ENCODE measurements at places on chromosomes 3 and 15. TPM values are rescaled to one million over a fixed set of nuclear protein-coding genes. Genes with fewer than 3 reads are reported as not detected.
A peak's percentile ranks its signal among the peaks of the same experiment; 100 is the strongest.

SLC22A14 gene
- total RNA-seq = not detected

NOX5 gene
- total RNA-seq = 1.1 TPM

ALDH1A2 gene
- total RNA-seq = not detected

FEZF2 gene
- not detected for total RNA-seq

NEK11 gene
- total RNA-seq = 8.1 TPM

LRRC2 gene
- total RNA-seq = 1.1 TPM

KCNAB1 gene
- 0.05 TPM for total RNA-seq

ZNF80 gene
- not detected for total RNA-seq

SH3GL3 gene
- total RNA-seq = 0.27 TPM

OXTR gene
- total RNA-seq = 68.4 TPM

HESX1 gene
- total RNA-seq = not detected

- no peak for DNase-seq
Measured at GRCh38 chr15:86355801-86356200, 276.1 kb downstream of the AGBL1 start.

- DNase-seq = no peak
Measured at GRCh38 chr3:183591881-183592521, 36.5 kb upstream of the KLHL6 start.

DNA sequence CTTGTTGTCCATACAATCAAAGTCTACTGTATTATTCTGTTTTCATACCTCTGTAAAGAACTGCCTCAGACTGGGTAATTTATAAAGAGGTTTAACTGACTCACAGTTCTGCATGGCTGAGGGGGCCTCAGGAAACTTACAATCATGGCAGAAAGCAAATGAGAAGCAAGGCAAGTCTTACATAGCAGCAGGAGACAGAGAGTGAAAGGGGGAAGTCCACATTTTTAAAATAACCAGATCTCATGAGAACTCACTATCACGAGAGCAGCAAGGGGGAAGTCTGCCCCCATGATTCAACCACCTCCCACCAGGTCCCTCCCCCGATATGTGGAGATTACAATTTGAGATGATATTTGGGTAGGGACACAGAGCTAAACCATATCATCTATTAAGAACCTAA lies 724.6 kb upstream of the CBLB start:
- no peak for DNase-seq

- DNase-seq = no peak
Measured at GRCh38 chr3:23602971-23603370, 202.8 kb upstream of the UBE2E1 start.

GRCh38 chr3:53026382-53027162 lies 19.3 kb downstream of the SFMBT1 start:
- DNase-seq = no peak

DNA sequence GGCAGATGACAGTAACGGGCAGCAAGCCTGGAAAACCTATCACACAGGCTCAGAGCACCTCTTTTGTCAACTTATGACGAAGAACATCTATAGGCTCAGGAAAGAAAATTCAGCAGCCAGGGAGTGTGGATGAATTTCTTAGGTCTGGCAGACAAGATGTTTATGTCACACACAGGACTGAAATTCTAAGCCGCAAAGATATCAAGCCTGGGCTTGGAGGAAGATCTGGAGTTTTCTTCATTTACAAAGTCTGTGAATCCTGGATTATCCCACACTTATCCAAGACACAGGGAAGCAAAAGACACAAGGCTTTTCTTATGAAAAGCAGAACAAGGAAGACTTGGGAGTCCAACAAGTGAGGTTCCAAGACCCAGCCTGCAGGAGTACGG lies 23.4 kb upstream of the CHCHD6 start:
- no peak for DNase-seq

DNA sequence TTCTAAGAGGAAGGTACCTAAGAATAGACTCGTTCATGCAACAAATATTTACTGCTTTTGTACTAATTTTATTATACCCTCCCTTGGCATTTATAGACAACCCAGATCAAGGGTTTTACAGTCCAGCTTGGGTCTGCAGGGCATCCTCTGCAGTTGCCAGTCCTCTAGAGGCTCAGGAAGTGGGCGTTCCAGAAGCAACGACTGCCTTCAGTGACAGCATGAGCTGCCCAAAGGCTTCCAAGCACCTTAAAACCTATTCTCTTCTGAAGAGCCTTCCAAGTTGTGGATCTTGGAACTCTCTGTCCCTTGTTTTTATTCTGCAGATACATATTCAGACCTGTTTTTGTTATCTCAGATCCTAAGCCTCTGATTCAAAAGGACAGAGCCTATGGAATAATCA lies 95.6 kb downstream of the RAD18 start:
- DNase-seq = no peak

DNA sequence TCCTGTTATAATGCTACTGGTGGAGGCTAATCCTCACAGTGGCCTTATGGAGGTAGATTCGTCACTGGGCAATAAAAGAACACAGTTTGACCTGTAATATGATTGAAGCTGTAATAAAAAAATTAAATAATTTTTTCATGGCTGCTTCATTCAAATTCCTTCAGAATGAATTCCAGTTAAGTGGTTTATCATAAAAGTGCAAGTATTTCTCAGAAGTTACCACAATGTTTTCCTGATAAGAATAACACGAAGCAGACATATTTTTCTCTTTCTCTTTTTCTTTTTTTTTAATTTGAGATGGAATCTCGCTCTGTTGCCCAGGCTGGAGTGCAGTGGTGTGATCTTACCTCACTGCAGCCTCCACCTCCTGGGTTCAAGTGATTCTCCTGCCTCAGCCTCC lies 15.6 kb downstream of the B4GALT4 start:
- no peak for DNase-seq

DNA sequence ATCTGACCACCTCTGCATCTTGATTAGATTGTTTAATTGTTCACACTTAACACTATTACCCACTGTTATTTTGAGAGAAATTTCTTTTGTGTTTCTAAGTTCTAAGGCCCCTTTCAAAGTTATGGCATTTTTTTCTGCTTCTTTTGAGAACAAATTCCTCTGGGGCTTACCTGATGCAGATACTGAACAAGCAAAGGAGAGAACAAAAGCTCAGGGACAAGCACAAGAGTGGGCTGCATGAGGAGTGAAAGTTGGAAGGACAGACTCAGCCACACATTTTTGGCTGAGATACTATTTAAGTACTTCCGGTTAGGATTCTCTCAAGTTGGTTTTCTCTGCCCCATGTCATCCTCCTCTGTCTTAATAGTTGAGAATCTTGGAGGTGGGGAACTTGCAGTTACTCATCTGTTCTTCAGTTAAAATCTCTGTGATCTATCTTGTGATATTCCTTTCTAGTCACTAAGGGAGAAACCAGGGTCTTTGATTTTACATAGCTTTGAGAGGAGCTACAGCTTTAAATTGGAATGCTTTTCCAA lies 54.7 kb downstream of the CMTM6 start:
- no peak for DNase-seq

GRCh38 chr3:189027626-189028155 lies 144.1 kb upstream of the TPRG1 start:
- DNase-seq = no peak

DNA sequence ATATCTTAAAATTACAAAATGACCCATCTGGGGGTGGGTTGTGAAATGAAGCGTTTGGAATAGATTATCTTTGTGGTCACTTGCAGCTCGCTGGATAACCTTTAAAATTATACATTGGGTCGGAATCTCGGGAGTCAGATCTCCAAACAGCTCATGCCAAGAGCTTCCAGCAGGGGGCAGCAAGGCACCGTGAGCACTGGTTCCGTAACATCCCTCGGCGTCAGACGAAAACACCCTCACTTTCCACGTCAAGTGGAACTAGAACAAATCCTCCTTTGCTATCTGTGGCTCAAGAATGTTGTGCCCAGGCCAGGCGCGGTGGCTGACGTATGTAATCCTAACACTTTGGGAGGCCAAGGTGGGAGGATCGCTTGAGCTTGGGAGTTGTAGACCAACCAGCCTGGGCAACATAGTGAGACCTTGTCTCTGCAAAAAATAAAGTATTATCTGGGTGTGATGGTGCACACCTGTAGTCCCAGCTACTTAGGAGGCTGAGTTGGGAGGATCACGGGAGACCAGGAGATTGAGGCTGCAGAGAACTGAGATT lies 31.1 kb downstream of the UMPS start:
- DNase-seq = peak; percentile 80

DNA sequence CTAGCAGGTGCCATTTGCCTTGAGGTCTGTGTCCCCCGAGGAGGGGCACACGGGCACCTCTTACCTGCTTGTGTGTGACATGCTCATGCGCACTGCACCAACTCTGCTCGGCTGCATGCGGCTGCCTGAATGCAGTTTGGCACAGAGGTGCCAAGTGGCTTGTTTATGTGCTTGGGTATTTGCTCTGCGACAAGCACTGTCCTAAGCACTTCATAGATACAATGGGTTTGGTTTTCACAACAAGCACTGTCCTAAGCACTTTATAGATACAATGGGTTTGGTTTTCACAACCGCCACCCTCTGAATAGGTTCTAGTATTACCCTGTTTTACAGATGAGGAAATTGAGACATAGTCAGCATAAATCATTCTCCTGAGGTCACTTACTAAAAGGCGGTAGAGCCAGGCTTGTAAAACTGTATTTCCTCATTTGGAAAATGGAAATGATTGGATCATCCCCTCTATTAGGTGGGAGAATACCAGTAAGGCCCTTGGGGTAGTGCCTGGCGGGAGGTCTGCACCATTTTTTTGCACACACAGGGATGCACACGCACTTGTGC lies 487 bp downstream of the ITIH4 start:
- no peak for DNase-seq

DNA sequence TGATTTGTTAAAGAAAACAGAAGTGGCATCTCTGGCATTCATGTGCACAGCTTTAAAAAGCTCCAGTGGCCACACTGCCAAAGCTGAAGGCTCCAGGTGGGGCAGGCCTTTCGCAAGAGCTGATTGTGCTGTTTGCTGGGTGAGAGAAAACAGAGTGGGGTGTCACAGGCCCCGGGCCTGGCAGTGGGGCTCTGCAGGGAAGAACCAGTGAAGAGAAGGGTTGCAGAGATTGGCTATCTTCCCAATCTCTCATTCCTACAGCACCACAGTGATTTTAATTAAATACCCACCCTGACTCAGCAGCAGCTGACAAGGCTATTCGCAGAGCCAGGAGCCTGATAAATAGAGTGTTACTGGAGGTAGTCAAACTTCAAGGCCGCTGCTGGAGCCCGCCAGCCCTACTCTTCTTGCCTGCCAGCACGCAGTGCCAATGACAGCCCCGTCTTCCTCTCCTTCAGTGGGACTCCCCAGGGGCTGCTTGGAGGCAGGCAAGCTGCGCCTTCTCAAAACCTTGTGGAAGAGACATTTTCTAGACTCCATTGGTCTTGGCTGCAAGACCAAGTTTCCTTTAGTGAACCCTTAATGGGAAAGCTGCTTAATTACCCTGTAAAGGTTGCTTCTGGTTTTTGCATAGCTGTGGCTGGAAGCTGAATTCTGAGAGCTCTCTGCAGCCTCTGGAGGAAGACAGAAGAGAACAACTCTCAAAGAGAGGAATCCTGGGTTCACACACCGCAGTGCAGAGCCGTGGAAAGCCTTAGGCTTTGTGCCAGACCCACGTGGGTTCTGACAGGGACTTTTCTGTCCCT lies 225.8 kb upstream of the SLCO3A1 start:
- DNase-seq = peak; percentile 83

GRCh38 chr3:33317963-33318709 lies 40.9 kb downstream of the FBXL2 start:
- DNase-seq = peak; percentile 13

- no peak for DNase-seq
Measured at GRCh38 chr3:14922863-14923262, 24.5 kb upstream of the NR2C2 start.

GRCh38 chr3:13587442-13587841 lies 38.5 kb downstream of the FBLN2 start:
- no peak for DNase-seq

- DNase-seq = peak; percentile 53
Measured at GRCh38 chr15:95604634-95605036, 725.9 kb upstream of the NR2F2 start.

DNA sequence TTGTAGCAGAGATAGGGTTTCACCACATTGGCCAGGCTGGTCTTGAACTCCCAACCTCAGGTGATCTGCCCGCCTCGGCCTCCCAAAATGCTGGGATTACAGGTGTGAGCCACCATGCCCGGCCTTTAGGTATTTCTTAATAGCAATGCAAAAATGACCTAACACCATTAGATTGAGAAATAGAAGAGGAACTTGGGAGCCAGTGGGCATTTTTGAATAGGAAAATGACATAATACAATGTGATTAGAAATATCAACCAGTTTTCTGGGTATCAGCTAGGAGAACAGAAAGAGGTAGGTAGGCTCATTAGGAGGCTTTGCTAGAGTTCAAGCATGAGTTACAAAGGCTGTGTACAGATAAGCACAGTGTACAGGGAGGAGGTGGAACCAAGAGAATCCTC lies 101.8 kb upstream of the TBC1D5 start:
- DNase-seq = no peak

DNA sequence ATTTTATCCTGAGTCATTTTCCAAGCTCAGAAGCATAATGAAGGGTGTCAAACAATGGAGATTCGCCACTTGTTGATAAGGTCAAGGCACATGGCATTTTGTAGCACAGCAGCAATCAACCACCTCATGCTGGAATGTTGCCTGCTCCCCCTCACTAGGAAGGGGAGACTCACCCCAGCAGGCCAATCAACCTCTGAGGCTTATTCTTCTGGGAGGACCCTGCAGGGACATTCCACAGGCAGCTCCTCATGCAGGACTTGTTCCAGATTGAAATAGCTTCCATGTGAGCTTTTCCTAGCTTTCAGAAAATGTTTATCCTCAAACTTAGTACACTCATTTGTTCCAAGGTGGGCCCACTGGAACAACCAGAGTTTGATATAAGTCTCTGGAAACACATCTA lies 77.6 kb downstream of the SSR3 start:
- DNase-seq = peak; percentile 41

DNA sequence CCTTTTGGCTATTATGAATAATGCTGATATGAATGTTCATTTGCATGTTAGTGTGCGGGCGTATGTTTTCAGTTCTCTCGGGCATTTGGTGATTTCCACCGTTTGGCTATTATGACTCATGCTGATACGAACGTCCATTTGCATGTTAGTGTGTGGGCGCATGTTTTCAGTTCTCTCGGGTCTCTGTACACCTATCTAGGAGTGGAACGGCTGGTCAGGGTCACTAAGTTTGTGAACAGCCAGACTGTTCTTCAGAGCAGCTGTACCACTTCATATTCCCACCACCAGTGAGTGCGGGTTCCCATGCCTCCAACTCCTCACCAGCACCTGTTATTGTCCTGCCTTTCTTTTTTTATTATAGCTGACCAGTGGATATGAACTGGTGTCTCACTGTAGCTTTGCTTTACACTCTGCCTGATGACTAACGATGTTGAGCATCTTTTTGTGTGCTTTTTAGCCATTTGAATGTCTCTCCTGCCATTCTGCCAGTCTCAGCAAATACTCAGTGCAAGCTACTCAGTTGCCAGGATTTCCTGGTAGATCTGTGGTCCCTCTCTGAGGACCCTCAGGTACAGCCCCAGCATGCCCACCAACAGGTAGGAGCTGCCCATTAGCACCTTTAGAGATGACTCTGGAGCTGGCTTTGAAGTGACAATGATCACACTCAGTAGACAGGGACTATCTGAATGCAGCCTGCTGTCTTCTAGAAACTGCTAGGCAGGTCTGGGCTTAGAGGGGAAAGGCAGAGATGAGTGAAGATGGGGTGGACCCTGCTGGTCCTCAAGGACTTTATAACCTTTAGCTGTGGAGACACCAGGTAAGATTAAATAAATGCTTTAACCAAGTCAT lies 141.1 kb downstream of the XXYLT1 start:
- no peak for DNase-seq

Data from M059J (cell line).